Smooth muscle cell of trachea (primary cell): ENCODE measurements at places on chromosomes 1 and 21. TPM values are rescaled to one million over a fixed set of nuclear protein-coding genes. Genes with fewer than 3 reads are reported as not detected.

MSH4 gene
- under 0.01 and 0.33 TPM in 2 replicates for total RNA-seq

NBL1 gene
- total RNA-seq = 117 and 301 TPM in 2 replicates

GNAT2 gene
- total RNA-seq = 0.17 and 0.29 TPM in 2 replicates

PPFIA4 gene
- 5.5 and 20.0 TPM in 2 replicates for total RNA-seq

CLIC4 gene
- total RNA-seq = 355 and 485 TPM in 2 replicates
